ENCODE measurements at places on chromosomes 16 and 17. TPM values are rescaled to one million over a fixed set of nuclear protein-coding genes. Genes with fewer than 3 reads are reported as not detected.

The CPSF4L gene
- not detected for total RNA-seq

The NKD1 gene
- 1.7 TPM for total RNA-seq

The ZNF750 gene
- not detected for total RNA-seq

The ENO3 gene
- total RNA-seq, result 51.0 TPM

The RAMP2 gene
- not detected for total RNA-seq

- H3K4me1 ChIP-seq, result no peaks in the 10 kb centered on the region
- no peak overlapping the region for H3K27ac ChIP-seq
- DNase-seq, result no peak
- H3K4me3 ChIP-seq, result no peak overlapping the region
- no peaks in the 10 kb centered on the region for H3K36me3 ChIP-seq
Observed at GRCh38 chr16:54405478-54405877, 118.9 kb upstream of the IRX3 start.

- H3K36me3 ChIP-seq, result no peaks in the 10 kb centered on the region
- no peak overlapping the region for H3K4me3 ChIP-seq
- no peaks in the 10 kb centered on the region for H3K27me3 ChIP-seq
- H3K4me1 ChIP-seq, result no peaks in the 10 kb centered on the region
Observed at GRCh38 chr16:83285921-83286320, 521.9 kb upstream of the HSBP1 start.

Measured in activated CD4-positive, alpha-beta T cell treated with anti-CD3 and anti-CD28 coated beads, Interleukin-2, amount 10 ng/mL, durations not matched to agents 24 days and 14 days (primary cell).